ENCODE measurements at places on chromosomes 4 and X. TPM values are rescaled to one million over a fixed set of nuclear protein-coding genes. Genes with fewer than 3 reads are reported as not detected.

Gene NR0B1
- not detected for total RNA-seq

Gene DCAF8L2
- total RNA-seq, result not detected

Gene MAGEE2
- total RNA-seq, result not detected

Gene TLR2
- total RNA-seq, result 7.0 TPM

Gene GIMD1
- not detected for total RNA-seq

Gene DGAT2L6
- not detected for total RNA-seq

Gene MAOA
- total RNA-seq, result 88.9 TPM

Gene TCEAL7
- total RNA-seq, result 0.16 TPM

Gene IL9R
- total RNA-seq, result 0.44 TPM

Gene FMR1NB
- not detected for total RNA-seq

- peak; percentile 67 for ATAC-seq
These were observed 447.5 kb upstream of the RASGEF1B start for GRCh38 chr4:81919223-81919622.

DNA sequence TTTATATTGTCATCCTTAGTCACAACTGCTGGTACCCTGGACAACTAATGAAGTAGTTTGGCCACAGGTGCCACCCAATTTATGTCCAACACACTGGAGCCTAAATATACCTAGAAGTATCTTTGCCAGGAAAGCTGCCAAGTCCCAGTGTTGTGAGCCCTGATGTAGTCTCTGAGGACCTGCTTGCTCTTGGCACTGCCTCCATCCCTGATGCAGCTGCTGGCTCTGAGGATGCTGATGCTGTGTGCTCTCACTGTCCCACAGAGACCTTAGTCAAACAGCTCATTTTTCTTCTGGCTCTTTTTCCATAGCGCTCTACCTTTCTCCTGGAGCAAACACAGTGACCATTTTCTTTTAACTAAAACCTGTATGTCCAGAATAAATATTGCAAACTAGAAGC lies 1535.4 kb upstream of the ADGRL3 start:
- no peak for ATAC-seq

DNA sequence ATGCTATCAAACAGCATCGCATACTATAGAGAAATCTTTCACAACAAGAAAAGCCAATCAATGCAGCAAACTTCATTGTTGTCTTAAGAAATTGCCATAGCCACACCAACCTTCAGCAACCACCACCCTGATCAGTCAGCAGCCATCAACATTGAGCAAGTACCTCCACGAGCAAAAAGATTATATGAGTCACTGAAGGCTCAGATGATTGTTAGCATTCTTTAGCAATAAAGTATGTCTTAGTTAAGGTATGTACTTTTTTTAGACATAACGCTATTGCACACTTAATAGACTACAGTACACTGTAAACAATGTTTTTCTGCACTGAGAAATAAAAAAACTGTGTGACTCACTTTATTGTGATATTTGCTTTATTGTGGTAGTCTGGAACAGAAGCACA lies 37.8 kb upstream of the FUNDC1 start:
- peak; percentile 68 for ATAC-seq

DNA sequence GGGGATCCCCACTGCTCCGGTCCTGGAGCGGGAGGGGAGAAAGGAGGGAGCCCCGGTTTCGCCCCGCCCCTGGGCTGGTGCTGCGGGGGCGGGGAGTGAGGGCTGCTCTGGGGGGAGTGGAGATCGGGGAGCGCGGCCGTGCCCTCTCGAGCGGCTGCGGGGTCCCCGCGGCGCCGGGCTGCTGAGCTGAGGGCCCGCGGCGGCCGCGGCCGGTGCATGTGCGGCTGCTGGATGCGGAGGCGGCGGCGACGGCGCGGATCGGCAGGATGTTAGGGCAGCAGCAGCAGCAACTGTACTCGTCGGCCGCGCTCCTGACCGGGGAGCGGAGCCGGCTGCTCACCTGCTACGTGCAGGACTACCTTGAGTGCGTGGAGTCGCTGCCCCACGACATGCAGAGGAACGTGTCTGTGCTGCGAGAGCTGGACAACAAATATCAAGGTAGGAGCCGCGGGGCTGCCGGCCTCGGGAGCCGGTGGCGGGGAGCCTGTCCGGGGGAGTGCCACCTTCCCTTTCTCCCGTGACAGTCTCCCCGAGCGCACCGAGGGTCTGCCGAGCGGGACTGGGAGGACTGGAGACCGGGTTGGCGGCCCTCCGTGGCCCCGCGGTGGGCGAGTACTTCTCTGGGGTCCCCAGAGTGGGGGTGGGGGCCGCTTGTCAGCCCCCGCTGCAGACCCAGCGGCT lies at the start of gene ING2:
Gene ING2 (plus strand): TSS at position 129 of the 681 bp plus-strand sequence. CDS start 138 bp downstream, at position 267.
- peak; percentile 73 for ATAC-seq

GRCh38 chr4:77911842-77912450 lies 49.3 kb downstream of the MRPL1 start:
- ATAC-seq, result no peak

GRCh38 chrX:48936429-48937053 lies 17.7 kb upstream of the PIM2 start:
- ATAC-seq, result no peak

DNA sequence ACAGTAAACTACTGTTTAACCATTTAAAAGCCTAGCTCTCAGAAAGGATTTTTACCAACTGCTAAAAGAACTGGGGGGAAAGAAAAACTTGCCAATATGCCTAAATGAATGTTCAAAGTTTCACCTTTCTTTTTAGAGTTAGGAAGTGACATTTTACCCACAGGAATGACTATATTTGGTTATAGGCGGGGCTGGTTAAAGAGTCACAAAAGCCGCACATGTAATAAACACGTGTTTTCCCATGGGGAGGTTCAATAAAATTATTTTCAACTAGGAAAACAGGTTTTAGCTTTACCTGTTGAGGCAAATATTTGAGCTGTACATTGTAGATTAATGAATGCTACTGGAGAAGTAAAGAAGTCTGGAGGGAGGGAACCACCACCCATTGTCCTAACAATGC lies 41.6 kb upstream of the UGDH start:
- ATAC-seq, result peak; percentile 86

- ATAC-seq, result no peak
These were observed 331.8 kb downstream of the TEX13C start for GRCh38 chrX:125651426-125651825.

- ATAC-seq, result no peak
These were observed 186.3 kb downstream of the NWD2 start for GRCh38 chr4:37430718-37431416.

GRCh38 chr4:54054501-54054900 lies 9.9 kb downstream of the CHIC2 start:
- ATAC-seq, result no peak

DNA sequence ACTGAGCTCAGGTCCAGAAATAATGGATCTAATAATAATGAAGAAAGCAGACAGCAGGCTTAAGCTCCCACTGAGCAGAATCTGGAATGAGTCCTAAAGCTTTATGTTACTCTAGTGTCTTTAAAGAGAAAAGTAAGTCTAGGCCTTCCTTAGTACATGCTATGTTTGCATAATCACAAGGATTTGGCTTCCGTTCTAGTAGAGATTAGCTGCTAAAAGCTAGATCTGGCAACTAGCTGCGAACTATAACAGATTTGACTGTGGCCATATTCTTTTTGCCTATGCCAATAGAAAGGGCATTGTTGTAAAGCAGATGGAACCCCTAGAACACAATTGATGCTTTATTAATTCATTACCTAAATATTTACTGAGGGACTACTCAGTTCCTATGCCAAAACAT lies 19.0 kb downstream of the COX7B2 start:
- ATAC-seq, result no peak

GRCh38 chr4:54645830-54646229 lies 11.9 kb upstream of the KIT start:
- no peak for ATAC-seq

DNA sequence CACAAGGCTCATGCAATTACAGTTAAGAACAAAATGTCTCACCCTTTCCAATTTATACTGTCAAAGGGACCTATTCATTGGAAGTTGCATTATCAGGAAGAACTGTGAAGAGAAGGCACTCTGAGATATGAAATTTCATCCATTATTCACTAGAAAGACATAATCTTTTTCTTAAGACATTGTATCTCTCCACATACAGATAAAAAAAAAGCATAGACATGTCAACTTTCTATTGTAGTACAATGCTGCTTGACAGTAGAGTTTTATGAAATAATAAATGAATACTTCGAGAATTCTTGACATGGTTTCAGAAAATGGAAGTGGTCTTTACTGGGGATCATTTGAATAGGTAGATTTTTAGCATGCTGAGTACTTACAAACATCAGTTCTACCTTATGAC lies 545.0 kb downstream of the TMA16 start:
- no peak for ATAC-seq

Measured in esophagus mucosa (tissue), 1 donor.